ENCODE measurements at places on chromosomes 13 and 19.

DNA sequence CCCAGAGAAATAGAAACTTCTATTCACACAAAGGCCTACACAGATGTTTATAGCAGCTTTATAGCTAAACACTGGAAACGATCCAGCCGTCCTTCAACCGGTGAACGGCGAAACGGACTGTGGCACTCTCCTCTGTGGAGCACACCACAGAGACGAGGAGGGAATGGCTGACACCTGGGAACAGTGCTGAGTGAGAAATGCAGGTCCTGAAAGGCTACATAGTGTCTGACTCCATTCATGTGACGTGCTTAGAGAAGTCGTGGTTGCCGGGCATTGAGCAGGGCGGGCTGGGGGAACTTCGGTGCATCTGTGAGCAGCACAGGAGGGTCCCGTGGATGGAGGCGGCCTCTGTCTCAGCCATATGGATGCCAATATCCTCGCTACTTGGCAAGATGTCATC is 3.1 kb upstream of the GRK1 start:
- no peak for DNase-seq

DNA sequence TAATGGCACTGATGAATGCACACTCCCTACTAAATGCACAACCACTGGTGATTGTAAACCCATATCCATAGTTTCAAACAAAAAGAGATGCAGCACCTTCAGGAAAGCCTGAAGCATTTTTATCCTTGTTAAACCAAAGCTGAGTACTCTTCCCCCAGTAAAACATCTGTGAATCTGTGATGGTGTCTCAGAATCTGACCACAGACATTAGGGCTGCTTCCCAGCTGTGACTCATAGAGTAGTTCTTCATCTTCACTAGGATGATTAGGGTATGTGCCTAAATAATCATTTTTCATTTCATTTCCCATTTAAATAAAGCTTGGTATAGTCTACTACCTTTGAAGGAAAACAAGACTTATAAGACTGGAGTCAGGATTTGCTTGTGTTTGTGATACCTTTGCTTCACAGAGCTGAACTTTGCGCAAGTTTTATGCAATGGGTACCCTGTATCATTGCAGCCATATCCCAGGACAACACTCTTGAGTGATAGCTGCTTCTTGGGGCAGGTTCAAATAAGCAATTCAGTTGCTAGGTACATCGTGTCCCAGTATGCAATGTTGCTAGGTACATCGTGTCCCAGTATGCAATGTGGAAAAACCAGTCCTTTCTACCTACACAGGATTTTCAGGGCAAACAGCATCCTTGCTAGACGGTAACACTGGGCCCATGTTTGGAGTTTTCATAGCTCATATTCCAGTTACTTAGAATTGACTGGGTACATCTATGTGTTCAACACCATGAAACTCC is 277.1 kb downstream of the IRS2 start:
- no peak for DNase-seq

DNA sequence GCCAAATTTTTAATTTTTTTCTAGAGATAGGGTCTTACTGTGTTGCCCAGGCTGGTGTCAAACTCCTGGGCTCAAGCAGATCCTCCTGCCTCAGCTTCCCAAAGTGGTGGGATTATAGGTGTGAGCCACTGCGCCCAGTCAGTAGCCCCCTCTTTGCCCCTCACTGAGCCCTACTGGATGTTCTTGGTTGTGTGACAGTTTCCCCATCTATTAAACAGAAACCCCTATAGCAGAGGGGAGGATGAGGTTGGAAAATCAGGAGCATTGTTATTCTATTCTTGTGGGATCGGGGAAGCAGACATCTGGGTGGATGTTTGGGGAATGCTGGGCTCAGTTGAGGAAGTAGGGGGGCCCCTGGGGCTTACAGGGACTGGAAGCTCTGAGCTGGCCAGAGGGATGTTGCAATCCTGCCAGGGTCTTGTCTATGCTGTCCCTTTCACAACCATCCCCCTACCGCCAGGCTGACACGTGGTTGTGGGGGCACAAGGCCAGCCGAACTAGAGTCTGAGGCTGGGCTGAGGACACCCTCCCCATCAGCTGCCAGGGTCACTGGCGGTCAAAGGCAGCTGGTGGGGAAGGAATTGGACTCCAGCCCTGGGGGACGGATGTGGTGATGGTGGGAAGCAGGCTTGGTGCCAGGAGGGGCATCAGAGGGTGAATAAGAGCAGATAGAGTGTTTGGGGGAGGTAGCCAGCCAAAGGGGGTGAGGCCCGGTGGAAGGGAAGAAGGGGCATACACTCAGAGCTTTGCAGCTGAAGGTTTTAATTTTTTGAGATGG is 10.9 kb downstream of the APOC1 start:
- DNase-seq = no peak

DNA sequence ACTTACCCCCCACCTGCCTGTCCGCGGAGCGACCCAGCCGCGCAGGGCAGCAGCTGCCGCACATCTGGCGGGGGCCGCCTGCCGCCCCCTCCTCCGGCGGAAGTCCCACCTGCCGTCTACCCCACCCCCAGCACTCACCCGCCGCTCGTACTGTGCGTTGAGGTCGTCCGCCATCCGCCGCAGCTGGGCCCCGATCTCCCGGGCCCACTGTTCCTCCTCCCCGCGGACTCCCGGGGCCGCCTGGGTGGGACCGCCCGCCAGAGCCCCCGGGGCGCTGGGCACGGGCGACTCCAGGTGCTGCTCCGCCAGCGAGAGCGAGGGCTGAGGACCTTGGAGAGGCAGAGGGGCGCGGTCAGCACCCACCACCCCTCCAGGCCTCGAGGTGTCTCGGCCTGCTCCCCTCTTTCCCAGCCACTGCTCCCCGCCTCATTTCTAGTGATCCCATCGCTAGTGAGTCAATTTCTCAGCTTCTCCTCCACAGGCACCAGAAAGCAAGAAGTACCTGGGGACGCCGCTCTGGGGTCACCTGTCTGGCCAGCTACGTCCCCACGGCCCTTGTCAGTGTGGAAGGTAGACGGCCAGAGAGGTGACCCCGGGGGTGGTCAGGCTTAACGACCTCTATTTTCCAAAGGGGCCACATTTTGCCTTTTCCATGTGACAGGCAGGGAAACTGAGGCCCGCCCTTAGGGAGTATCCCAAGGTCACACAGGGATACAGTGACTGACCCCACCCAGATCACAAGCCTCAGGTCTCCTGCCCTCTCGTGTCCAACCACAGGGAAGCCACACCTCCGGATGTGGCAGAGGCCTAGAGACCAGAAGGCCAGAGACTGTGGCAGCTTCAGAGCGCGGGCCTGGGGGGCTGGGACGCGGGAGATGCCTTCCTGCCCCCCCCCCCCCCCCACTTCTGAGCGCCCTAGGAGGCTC is 4.3 kb downstream of the BBC3 start:
- peak; percentile 58 for DNase-seq

DNA sequence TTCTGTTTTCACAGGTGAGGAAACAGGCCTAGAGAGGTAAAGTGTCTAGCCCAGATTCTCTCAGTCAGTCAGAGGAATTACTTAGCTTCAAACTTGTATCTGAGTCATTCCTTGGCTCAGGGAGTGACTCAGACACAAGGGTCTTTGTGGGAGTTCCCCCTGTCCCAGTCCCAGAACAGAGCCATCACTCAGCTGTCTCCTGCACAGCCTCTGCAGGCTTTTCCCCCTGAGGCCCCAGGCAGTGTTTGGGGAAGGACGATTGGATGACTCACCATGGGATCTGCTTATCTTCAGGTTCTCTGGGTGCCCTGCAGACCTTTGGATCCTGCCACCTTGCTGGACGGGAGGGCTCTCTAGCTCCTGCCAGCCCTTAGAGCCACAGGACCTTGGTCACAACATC is 13.2 kb downstream of the ZNF793 start:
- peak; percentile 1 for DNase-seq

DNA sequence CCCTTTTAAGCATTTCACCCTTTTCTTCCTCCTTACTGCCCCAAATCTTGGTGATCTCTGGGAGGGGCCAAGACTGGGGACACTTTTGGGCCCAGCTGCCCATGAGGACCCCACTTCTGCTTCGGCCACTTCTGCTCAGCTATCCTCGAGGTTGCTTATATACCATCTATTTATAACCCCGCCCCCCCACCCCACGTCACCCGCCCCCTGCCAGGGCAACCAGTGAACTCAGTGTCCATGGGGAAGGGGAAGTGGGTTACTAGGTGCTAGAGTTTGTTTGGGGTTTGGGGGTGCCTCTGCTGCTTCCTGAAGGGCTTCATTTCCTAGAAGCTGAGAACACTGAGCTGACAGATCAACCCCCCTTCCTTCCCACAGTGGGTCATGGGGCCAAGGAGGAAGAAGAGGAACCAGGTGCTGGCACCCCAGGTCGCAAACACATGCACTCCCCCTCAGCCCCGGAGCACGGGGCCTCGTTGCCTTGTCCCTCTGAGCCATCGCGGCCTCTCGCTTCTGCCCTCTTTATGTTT is 6.1 kb upstream of the ADGRE5 start:
- peak; percentile 62 for DNase-seq

GRCh38 chr13:44686531-44686934 is 110.4 kb upstream of the TSC22D1 start:
- no peak for DNase-seq

DNA sequence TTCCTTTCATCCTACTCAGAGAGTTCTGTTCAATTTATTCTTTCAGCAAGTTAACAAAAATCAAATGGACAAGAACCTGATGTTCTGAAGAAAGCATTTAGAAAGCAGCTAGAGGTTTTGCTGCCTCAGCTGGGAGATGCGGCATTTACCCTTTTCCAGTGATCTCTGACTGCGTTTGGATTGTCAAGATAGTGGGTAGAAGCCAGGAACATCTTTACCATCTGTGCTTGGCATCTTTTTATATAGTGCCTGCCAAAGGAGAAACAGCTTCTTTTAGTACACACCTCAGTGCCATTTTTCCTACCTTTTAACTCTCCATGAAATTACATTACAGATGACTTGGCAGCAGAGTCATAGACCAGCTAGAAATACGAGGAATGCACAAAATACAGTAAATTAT is 680.8 kb downstream of the SLITRK1 start:
- DNase-seq = no peak

DNA sequence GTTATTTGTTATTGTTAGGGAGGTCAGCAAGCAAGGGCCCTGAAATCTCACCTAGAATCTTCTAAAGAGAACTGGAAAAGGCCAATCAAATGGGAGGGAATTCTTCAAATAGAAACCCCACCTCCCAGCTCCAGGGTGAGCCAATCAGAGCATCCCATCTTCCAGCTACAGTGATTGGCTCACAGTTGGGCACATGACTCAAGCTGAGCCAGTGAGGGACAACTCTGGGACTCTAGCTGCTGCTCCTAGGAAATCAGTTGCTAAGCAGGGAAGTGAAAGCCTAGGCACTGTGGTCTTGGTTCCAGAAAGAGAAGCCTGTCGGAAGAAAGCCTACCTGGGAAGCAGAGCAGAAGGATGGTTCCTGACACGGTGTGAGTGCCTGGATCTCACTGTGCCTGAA is 13.4 kb downstream of the TM6SF2 start:
- DNase-seq = no peak

GRCh38 chr13:101979825-101980224 is 422.0 kb downstream of the FGF14 start:
- DNase-seq = no peak

GRCh38 chr19:2703691-2704216 is 1.3 kb upstream of the GNG7 start:
- no peak for DNase-seq

DNA sequence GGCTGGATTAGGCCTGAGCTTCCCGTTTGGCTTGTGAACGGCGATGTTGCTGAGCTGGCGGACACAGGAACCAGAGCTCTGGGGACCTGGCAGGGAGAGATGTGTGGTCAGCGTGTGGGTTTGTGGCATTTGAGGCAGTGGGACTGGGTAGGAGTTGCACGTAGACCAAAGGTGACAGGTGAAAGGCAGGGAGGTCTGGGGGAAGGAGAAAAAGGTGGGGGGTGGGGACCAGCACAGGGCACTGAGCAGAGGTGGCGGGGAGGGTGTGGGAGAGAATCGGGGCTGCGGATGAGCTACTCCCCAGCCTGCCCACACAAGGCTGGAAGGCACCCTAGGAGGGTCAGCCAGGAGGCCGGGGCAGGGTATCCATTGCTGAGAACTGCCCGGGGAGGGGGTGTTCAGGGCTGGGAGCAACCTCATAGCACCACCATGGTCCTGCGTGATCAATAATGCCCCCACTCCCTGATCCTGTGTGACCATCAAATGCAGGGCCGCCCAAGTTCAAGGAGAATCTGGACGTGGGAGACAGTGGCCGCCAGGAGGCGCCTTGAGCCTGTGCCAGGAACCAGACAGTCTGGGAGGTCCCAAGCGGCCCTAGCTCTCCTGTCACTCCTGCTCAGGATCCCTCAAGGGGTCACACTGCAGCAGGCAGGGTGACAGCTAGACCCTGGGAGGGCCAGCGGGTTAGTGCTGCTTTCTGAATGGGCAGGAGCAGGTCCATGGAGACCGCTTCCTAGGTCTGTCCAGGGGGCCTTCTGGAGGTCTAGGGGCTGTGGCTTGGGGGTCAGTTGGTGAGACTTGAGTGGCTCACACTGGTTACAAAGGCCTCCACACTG is 12.8 kb upstream of the SELENOW start:
- no peak for DNase-seq

GRCh38 chr13:86135856-86136255 is 336.6 kb upstream of the SLITRK6 start:
- DNase-seq = no peak

GRCh38 chr13:75146436-75146835 is 335.5 kb downstream of the TBC1D4 start:
- no peak for DNase-seq

DNA sequence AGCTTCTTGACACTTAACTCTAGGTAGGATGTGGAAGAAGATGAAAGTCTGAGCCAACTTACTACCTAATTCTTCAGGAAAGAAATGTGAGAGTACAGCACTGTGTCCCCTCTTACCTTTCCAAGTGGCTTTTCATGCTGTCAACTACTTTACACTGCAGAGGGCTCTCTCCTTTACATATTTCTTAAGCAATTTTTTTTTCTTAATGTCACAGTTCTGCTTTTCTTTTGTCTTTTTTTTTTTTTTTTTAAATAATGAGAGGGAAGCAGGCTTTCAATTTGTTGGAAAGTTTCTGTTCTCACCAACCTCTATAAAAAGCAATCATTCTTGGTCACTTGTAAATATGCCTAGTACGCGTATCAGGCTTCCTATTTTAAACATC is 212.7 kb upstream of the MIR17HG start:
- DNase-seq = no peak

DNA sequence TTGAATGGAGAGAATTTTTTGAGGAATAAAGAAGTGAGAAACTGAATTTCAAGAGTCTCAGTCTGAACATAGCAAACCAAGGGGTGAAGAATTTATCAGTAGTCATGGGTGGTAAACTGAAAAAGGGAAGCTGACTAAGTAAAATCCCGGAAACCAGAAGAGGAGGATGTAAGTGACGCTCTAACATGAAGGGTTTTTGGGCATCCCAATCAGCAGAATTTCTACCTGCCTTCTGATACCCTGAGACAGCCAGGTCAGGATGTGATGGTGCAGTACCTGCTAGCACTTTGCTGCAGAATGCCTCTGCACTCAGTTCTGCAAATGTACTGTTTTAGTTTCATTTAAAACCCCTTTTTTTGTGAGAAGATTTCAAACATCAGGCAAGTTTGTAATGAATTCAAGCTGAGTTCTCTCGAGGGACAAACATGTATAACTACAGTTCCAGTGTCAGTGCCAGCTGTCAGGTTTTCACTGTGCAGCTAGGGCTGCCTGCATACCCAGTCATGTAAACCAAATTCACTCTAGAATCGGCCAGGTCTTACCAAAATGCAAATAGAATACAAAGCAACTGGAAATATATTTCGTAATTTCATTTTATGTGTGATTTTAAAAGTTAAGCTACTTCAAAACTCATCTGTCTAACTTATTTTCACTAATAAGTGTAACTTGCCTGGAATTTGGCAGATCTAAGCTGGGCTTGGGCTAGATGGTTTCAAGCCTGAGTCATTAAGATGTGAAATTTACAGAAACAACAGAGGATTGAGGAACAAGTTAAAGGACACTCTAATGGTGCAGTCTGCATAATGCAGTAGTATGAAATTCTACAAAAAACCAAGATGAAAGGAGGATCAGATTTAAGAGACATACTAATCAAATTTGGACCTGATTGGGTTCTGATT is 13.8 kb downstream of the METTL21C start:
- no peak for DNase-seq

Measured in stimulated activated CD4-positive, alpha-beta T cell treated with anti-CD3 and anti-CD28 coated beads, Interleukin-1b, Interleukin-23, amount 100 ng/mL, for 48 hours (primary cell).